ENCODE measurements at places on chromosomes 3 and 15.

DNA sequence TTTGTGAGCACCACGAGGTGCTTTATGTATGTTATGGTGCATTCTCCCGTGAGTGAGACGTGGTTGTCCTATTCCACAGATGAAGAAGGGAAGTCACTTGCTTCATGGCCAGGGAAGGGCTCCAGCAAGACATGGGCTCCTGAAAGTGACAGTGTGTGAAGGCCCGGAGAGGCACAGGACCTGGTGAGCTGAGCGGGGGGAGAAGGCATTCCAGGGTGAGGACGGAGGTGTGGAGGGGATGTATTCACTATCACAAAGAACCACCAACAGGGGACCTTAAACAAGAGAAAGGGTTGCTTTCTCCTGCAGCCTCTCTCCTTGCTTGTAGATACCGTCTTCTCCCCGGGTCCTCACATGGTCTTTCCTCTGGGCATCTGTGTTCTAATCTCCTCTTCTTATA lies 139.1 kb downstream of the FBLN2 start:
- no peak for DNase-seq

- DNase-seq = no peak
Observed at GRCh38 chr15:67201136-67201535, 53.3 kb downstream of the AAGAB start.

DNA sequence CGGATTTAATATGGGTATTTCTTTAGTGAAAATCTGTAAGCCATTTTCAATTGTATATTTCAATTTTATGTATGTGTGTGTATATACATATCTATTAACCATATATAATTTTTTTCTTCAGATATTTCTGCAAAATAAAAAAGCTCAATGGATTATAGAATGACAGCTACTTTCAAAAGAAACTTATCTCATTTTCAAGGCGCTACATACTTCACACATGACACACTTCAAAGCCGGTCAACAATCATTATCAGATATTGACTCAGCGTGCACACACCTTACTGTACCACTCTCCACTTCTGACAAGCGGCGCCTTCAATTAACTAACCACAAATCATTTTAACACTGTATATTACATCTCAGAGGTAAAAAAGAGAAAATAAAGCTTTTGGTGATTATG lies 39.6 kb downstream of the ATP13A3 start:
- DNase-seq = no peak

GRCh38 chr3:54817628-54818027 lies 110.2 kb downstream of the LRTM1 start:
- no peak for DNase-seq

GRCh38 chr3:148178503-148178902 lies 519.2 kb upstream of the AGTR1 start:
- no peak for DNase-seq

Measured in stimulated activated CD4-positive, alpha-beta T cell treated with anti-CD3 and anti-CD28 coated beads, Interleukin-15, amount 100 ng/mL, for 1 hour (primary cell).